ENCODE measurements at places on chromosomes 11 and 22.
A peak's percentile ranks its signal among the peaks of the same experiment; 100 is the strongest.

- peak; percentile 73 for DNase-seq
These were observed 67.3 kb upstream of the NUP50 start for GRCh38 chr22:45096256-45096907.

DNA sequence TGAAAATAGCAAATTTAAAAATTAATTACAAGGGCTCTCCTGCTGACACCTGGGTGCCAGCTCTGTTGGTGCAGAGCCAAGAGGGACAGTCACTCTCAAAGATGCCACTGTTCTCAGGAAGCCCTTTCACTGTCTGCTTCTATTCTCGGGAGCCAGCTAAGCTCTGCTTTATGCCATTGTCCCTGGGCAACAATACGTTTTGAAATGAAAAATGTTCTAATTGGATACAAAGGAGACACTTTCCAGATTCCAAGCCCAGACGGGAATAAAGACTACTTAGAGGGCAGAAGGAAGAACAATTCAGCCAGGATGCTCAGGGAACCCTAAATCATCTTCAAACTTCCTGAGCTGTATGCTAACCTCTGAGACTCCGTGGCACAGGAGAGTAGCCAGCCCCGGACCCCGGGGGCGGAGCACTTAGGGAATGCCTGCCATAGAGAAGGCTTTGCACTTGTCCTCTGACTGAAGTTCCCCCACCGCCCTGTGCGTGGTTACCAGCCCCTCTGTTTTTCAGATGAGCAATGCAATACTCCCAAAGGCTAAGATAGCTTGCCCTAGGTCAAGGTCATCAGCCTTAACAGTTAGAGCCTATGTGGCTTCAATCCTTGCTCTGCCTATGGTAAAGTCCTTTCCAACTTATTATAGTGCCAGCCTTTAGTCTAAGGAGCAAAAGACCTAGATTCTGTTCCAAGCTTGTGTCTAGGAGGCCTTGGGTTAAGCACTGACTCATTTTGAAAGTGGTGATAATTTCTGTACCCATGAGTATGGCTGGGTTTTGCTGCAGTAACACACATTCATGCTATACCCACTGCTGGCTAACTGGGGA lies 150.9 kb downstream of the CACNA1I start:
- DNase-seq, result no peak

DNA sequence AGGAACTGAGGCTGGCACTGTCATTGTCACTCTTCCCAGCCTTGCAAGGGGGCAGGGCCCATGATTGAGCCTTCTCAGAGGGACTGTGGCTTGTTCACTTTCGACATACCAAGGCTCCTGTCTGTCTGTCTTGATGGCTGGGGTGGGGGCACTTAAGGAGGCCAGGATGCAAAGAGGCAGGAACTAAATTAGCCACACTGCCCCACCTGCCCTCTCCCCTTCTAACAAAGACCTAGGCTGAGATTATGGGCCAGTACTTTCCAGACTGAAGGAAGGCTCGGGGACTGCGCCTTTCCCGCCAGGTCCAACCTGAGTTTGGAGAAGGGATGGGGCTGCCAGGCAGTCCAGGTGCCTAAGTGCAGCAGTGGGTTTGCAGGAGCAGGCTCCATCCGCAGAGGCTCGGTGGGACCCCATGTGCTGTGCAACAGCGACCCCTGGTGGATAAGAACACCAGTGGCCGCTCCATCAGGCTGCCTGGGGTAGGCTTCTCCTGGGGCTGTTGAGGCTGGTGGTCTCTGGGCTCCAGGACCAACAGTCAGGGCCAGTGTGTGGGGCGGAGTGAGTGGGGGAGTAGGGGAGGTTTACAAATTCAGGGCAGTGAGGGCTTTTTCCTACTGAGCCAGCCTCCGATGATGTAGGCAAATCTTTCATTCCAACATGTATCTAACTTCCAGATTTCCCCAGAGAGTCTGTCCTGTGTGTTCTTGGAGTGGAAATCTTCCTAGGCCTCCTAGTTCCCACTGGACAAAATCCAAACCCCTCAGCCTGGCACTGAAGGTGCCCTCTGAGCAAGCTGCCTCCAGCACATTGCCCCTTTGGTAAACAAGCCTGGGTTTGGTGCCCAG lies 93.9 kb downstream of the INSC start:
- peak; percentile 35 for DNase-seq

- DNase-seq, result no peak
These were observed 15.6 kb upstream of the MFNG start for GRCh38 chr22:37501610-37502341.

GRCh38 chr11:73323464-73323863 lies 15.4 kb downstream of the ARHGEF17 start:
- DNase-seq, result no peak

DNA sequence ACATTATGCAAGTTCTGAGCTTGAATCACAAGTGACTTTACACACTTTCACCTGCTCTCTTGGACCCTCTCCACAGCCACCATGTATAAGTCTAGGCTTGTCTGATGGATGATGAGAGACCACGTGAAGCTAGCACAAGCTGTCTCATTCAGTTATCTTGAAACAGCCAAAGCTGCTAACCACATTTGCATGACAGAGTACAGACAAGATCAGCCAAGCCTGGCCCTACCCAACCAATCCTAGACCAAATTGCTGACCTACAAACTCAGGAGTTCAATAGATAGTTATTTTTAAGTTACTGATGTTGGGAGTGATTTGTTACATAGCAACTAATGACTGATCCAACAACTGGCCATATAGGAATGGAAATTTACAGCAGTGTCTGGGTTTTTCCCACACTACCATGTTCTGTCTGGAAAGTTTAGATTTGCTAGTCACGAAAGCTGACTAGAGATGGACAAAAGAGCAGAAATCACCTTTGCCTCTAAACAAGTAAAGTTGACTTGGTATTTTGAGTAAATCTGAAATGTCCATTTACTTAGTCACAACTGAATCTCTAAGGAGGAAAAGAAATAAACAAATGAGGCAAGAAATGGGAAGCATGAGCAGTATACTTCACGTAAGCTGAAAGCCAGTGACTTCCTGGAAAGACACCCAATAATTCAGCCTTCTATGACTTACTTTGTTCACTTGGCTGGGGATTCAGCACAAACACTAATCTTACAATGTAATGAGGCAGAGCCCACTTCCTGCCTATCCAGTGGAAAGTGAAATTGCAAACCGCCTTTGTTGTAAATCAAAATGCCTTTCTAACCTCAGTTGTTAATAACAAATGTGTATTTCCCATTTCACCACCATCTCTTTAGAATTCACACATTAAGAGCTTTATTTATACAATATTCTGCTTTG lies 101.7 kb downstream of the FAM181B start:
- DNase-seq, result no peak

DNA sequence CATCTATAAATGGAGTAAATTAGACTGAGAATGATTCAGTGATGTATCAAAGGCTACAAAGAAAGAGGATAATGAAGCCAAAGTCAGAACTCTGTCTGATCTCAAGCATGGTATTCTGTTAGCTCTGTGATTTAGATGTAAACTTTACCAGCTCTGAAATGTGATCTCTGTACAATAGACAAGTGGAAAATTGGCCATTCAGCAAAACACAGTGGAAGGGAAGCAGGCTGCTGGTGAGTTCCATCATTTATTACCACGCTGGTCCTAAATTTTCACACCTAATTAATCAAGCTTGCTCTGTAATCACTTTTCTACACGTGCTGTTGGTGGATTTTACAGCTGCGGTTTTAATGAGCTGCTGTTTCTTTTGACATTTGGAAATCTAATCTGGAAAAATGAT lies 145.1 kb upstream of the OPCML start:
- DNase-seq, result no peak

DNA sequence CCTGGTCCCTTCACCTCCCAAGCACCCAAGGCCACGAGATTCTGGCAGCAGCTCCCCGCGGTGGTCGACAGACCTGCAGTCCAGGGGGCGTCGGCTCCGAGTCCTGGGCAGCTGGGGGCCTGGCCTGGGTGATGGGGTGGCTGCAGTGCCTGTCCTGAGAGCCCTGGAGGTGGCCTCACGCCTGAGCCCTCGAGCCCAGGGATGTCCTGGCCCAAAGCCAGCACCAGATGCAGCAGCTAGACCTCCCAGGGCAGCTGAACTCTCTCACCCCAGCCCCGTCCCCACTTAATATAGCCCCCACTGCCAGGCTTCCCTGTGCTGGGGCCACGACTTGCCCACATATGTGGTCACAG lies 6.6 kb downstream of the LMNTD2 start:
- no peak for DNase-seq

DNA sequence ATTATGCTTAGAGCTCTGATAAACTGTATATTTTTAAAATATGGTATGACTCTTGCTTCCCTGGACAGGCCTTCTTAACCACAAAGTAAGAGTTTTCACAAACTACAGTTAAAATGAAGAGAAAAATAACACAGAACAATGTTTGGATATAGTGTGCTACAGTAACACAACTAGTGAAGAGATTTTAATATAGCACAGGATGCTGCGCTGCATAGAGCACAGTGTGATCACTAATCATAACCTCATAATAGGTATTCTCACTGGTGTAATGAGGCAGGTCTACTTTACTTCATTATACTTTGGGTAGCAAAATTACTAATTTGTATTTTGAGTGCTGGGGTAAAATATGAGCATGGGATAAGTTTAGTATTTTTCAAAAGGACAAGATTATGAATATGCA lies 256.5 kb downstream of the GUCY1A2 start:
- DNase-seq, result no peak

GRCh38 chr11:70365544-70365927 lies 32.8 kb upstream of the CTTN start:
- no peak for DNase-seq

GRCh38 chr11:35138943-35139721 lies at the start of gene CD44:
Gene CD44 (plus strand): TSS chr11:35139171. CDS start chr11:35139304, 133 bp downstream.
- no peak for DNase-seq

DNA sequence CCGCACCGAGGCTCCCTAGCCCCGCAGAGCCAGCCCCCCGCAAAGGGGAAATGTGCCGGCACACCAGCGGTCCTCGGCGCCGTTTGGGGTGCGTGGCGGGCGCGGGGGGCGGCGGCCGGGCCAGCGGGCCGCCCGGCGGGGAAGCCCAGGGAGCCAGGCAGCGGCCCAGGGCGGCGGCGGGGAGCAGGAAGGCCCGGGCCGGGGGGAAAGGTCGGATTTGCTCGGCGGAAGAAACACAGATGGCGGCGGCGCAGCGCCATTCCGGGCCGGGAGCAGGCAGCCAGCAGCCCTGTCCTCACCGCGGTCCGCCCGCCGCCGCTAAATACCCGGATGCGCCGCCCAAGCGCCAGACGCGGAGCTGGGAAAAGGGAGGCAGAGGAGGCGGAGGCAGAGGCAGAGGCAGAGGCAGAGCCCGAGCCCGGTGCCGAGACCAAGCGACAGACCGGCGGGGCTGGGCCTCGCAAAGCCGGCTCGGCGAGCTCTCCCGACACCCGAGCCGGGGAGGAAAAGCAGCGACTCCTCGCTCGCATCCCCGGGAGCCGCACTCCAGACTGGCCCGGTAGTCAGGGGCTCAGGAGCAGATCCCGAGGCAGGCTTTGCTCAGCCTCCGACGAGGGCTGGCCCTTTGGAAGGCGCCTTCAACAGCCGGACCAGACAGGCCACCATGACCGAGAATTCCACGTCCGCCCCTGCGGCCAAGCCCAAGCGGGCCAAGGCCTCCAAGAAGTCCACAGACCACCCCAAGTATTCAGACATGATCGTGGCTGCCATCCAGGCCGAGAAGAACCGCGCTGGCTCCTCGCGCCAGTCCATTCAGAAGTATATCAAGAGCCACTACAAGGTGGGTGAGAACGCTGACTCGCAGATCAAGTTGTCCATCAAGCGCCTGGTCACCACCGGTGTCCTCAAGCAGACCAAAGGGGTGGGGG lies 2.6 kb upstream of the GCAT start:
- DNase-seq, result peak; percentile 62

DNA sequence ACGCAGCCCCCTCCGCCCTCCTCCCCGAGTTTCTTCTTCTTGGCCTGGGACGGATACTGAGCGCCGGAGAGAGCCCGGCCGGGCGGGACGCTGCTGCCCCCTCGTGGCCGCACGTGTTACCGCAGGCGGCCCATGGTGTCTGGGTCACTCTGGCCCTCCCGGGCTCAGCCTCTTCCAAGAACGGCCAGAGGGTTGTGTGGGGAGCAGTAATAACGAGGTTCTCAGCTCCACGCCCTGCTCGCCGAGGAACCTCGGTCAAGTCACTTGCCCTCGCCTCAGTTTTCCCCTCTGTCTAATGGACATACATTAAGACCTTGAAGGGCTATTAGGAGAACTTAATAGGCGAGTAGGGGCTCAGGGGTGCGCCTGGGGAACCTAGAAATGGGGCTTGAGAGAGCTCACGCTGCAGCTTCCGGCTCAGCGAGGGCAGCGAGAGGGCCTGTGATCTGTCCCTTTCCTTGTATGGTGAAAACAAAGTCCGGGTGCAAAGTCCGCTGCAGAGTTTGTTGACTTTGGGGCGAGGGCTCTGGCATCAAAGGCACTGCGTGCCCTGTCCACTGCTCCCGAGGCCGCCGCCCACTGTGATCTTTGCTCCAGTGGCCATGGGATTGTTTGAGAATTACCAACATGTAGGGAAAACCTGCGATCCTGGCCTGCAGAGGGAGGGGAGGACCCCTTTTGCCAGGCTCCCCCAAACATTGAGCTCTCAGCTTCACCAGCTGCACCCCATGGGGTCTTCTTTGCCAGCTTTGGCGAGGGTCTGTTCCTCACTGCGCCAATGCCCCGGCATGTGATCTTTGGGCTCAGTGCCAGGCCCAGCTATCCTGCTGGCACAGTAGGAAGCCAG lies 14.4 kb upstream of the LRP5 start:
- peak; percentile 10 for DNase-seq

- DNase-seq, result no peak
These were observed 4.7 kb downstream of the MRGPRD start for GRCh38 chr11:68976095-68976494.

DNA sequence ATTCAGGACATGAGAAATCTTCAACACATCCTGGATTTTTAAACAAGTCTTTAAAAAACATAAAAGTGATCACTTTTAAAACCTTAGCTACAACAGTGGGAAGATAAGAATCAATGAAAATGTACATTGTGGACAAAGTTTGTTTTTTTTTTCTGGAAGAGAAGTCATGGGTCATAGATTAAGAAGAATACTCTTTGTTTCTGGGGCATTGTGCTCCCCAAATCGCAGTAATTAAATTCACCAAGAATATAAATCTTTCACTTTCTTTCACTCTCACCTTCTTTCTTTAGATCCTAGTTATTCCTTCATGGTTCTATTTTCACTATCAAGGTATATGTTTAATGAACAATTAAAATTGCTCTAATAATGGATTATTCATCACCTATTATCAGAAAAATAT lies 132.6 kb upstream of the PGR start:
- no peak for DNase-seq

GRCh38 chr11:86912238-86912637 lies 43.0 kb downstream of the FZD4 start:
- DNase-seq, result no peak

DNA sequence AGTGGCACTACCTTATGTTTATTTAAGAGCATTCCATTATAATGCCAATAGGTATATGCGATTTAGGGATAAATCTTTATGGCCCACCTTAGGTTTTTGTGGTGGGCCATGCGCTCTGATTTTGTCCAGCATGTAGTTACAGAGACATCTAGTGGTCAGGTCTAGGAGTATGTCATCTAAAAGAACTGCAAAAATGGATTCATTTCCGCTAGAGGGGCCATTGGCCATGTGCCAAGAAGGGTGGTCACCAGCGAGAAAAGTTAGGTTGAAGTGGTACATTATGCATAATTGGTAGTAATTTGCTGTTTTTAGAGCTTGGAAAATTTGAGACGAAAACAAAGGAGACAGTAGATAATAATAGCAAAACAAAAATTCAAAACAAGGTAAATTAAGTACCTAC lies 27.7 kb downstream of the LRRC4C start:
- no peak for DNase-seq

- DNase-seq, result no peak
These were observed 151.7 kb downstream of the UVRAG start for GRCh38 chr11:75966537-75967287.

GRCh38 chr11:59302991-59303390 lies 55.7 kb upstream of the OR5AN1 start:
- no peak for DNase-seq

All from NCI-H1694 (cell line).